ENCODE measurements at places on chromosomes 5 and 9. TPM values are rescaled to one million over a fixed set of nuclear protein-coding genes. Genes with fewer than 3 reads are reported as not detected.
A peak's percentile ranks its signal among the peaks of the same experiment; 100 is the strongest.

DNA sequence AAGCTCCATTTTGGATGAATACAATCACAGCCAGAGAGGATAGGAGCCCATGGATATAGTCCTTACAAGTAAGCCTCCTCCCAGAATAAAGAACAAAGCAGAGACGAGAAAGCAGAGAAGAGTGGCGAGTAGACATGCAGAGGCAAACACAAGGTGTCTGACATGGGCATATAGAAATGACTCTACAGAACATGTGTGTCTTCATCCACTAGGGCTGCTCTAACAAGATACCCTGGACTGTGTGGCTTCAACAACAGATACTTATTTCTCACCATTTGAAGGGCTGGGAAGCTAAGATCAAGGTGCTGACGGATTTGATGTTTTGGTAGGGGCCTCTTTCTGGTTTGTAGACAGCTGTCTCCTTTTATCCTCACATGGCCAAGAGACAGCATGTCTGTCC, 32.3 kb upstream of the FER start:
- H3K27me3 ChIP-seq = no peaks in the 10 kb centered on the region
- H3K27ac ChIP-seq = no peak overlapping the region
- DNase-seq = no peak
- no peaks in the 10 kb centered on the region for H3K4me1 ChIP-seq
- no peaks in the 10 kb centered on the region for H3K36me3 ChIP-seq
- H3K4me3 ChIP-seq = no peak overlapping the region

DNA sequence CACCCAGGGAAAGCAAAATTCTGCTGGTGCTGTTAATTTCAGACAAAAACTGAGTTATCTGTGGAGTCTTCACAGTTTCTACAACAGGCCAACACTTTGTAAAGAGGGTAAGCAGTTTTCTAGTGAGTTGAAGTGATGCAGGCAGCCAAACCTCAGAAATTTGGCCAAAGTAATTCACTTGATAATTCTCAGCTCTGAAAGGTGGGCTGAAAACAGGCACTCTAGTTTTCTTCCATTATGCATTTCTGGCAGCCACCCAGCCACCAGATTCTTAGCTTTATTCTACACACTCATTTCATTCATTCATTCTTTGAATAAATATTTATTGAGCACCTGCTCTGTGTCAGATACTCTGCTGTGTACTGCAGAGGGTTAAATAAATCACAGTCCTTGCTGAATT, 184.2 kb downstream of the RAB3C start:
- peaks cover 9% of the 10 kb centered on the region for H3K4me1 ChIP-seq
- DNase-seq = no peak
- H3K27me3 ChIP-seq = no peaks in the 10 kb centered on the region
- no peak overlapping the region for H3K27ac ChIP-seq

DNA sequence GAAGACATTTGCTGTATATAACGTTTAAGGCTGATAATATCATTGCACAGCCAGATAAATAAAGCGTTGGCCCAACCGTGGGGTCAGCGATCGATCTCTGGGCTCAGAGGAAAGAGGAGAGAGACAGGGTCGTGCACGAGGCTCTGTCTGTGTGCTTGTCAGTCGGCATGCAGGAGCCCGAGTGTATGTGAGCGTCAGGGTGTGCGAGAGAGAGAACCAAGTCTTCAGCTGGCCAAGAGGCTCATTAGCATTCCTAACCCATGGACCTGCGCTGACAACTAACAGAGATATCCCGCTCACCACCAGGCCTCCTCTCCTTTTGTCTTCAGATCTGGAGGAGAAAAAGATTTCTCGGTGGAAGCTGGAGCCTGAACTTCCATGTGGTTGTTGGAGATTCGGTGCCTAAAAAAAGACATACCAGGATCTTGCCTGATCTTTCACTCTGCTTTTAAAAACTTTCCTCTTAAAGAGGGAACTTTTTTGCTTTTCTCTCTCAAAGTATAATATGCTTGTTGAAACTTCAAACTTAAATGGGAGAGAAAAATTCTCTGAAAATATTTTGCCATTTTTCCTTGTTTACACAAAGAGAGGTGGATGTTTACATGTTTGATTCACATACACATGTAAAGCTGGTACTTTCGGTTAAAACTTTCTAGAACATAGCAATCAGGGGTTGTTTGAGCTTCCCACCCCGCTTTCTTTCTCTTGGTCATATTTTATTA, 16.5 kb downstream of the NR2F1 start:
- H3K27ac ChIP-seq = no peak overlapping the region
- peaks cover 5% of the 10 kb centered on the region for H3K4me1 ChIP-seq
- DNase-seq = no peak
- H3K36me3 ChIP-seq = peaks cover 4% of the 10 kb centered on the region
- peaks cover 33% of the 10 kb centered on the region for H3K27me3 ChIP-seq

- no peaks in the 10 kb centered on the region for H3K36me3 ChIP-seq
- H3K4me3 ChIP-seq = no peak overlapping the region
- no peaks in the 10 kb centered on the region for H3K27me3 ChIP-seq
- H3K27ac ChIP-seq = no peak overlapping the region
- no peaks in the 10 kb centered on the region for H3K4me1 ChIP-seq
- DNase-seq = no peak
Observed at GRCh38 chr9:113556877-113557593, 93.5 kb downstream of the RGS3 start.

GRCh38 chr5:138639326-138639725, 64.1 kb upstream of the HSPA9 start:
- H3K36me3 ChIP-seq = no peaks in the 10 kb centered on the region
- H3K4me3 ChIP-seq = no peak overlapping the region

DNA sequence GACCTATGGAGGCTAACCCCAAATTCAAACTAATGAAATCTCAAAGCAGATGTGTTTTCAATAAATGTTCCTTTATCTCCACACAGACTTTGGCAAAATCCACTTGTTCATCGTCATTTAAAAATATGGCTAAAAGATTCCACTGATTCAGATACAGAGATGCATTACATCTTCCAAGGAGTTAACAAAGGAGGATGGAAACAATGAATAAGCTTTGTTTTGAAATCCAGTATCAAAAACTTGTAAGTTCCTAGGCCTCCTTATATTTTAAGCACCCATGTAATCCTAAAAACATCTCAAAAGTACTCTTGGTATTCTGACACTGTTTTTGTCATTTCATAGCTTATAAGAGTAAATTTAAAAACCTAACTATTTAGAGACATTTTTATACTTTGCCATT, 345.6 kb upstream of the ACTBL2 start:
- no peaks in the 10 kb centered on the region for H3K4me1 ChIP-seq
- no peak overlapping the region for H3K4me3 ChIP-seq
- DNase-seq = no peak
- H3K36me3 ChIP-seq = no peaks in the 10 kb centered on the region
- no peaks in the 10 kb centered on the region for H3K27me3 ChIP-seq
- no peak overlapping the region for H3K27ac ChIP-seq

DNA sequence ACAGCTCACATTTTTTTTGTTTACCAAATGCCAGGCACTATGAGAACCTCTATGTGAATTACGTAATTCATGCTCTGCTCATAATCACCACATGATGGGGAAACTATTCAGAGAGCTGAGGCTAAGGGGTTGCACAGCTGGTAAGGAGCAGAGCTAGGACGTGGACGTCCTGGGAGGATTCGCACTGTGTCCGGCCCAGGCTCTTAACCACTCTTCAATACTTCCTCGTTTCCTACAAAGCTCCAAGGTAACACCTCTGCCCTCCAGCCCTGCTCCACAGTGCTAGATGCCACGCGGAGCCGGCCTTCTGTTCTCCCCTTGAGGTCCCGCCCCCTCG, 8.7 kb downstream of the PHF19 start:
- peak overlapping the region; percentile 62 for H3K4me3 ChIP-seq
- DNase-seq = no peak
- no peaks in the 10 kb centered on the region for H3K27me3 ChIP-seq
- H3K4me1 ChIP-seq = peaks cover 2% of the 10 kb centered on the region
- H3K36me3 ChIP-seq = peaks cover 1% of the 10 kb centered on the region

- no peaks in the 10 kb centered on the region for H3K36me3 ChIP-seq
- H3K4me3 ChIP-seq = no peak overlapping the region
- DNase-seq = no peak
- no peaks in the 10 kb centered on the region for H3K4me1 ChIP-seq
- no peaks in the 10 kb centered on the region for H3K27me3 ChIP-seq
Observed at GRCh38 chr9:73548201-73548600, 396.5 kb downstream of the ANXA1 start.

SLC45A2 gene
- total RNA-seq = 2.4 TPM

ATP6V1G1 gene
- 121 TPM for total RNA-seq

DNA sequence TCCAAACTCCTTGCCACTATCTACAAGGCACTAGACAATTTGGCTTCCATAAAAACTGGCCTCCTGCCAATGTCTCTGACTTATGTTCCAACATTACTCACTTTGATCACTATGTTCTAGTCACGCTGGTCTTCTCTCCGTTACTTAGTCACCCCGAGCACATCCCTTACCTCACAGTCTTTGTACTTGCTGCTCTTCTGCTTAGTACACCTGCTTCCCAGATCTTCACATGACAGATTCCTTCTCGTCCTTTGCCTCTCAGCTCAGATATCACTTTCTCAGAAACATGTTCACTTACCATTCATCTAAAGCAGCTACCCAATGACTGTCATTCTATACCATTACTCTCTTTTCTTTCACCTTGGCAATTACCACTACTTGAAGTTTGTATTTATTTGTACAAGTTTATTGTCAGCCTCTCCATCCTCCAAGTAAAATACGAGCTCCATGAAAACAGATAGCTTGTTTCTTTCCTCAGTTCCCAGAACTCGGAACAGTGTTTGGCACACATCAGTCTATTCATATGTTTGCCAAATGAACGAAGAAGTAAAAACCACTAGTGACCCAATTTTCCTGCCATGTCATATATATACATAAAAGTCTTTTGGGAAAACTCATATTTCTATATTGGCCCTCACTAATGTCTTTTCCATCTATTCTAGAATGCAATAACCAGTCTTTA, 5.9 kb upstream of the SLC22A5 start:
- no peak overlapping the region for H3K27ac ChIP-seq
- no peaks in the 10 kb centered on the region for H3K27me3 ChIP-seq
- DNase-seq = no peak

- H3K4me3 ChIP-seq = no peak overlapping the region
- DNase-seq = no peak
- H3K27ac ChIP-seq = no peak overlapping the region
- H3K27me3 ChIP-seq = peaks cover 67% of the 10 kb centered on the region
- H3K36me3 ChIP-seq = no peaks in the 10 kb centered on the region
- no peaks in the 10 kb centered on the region for H3K4me1 ChIP-seq
Observed at GRCh38 chr5:88380332-88380731, 111.7 kb upstream of the TMEM161B start.

DNA sequence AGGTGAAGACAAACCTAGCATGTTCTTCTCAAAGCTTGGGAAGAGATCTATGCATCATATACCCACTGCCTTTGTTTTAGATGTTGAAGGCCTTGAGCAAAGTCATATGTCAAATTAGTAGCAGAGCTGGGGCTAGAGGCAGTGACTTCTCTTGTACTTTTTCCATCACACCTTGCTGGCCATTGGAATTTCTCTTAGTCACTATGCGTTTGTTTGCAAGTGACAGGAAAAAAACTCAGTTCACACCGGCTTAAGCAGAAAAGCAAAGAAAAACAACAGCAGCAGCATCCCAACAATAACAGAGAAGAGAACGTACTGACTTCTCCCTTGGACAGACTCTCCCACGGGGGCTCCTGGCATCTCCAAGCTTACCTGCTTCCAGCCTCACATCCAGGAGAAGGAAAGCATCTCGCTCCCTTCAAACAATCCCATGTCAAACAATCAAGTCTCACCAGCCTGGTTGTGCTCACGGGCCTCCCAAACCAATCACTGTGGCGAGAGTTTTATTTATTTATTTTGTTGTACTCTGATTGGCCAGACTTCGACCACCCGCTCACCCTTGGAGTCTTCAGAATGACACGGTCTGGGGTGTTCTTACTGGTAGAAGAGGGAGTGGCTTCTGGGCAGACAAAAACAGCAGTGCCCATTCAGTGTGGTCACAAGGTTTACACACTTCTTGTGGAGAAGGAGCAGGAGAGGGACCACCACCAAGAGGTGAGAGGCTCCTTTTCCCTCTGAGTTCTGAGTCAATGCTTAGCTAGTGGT, 83.8 kb upstream of the STC2 start:
- no peaks in the 10 kb centered on the region for H3K4me1 ChIP-seq
- no peaks in the 10 kb centered on the region for H3K27me3 ChIP-seq
- H3K4me3 ChIP-seq = no peak overlapping the region
- H3K36me3 ChIP-seq = no peaks in the 10 kb centered on the region
- DNase-seq = no peak

DNA sequence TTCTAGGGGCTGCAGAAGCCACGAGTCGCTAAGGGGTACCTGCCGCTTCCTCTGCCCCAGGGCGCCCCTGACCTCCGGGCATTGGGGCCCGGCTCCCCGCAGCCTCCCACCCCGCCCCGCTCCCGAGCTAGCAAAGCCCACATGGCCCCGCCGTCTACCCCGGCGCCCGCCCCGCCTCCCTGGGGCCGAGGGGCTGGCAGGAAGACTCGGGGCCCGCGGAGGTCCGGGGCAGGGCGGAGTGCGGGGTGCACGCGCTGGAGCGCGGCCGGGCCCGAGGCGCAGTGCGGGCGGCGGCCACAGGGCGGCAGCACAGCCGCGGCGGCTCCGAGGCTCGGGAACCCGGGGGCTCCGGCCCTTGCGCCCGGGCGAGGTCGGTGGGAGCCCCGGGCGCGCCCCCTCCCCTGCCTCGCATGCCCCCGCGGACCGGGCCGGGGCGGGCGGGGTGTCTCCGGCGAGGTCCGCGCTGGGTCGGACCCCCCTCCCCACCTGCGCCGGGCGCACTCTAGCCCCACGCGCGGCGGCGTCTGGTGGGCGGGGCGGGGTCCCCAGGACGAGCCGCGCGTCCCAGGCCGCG, 6.7 kb downstream of the NRARP start:
- H3K27ac ChIP-seq = peak overlapping the region; percentile 85
- no peaks in the 10 kb centered on the region for H3K36me3 ChIP-seq
- peaks cover 3% of the 10 kb centered on the region for H3K27me3 ChIP-seq
- DNase-seq = no peak
- H3K4me3 ChIP-seq = peak overlapping the region; percentile 35
- H3K4me1 ChIP-seq = peaks cover 39% of the 10 kb centered on the region

DNA sequence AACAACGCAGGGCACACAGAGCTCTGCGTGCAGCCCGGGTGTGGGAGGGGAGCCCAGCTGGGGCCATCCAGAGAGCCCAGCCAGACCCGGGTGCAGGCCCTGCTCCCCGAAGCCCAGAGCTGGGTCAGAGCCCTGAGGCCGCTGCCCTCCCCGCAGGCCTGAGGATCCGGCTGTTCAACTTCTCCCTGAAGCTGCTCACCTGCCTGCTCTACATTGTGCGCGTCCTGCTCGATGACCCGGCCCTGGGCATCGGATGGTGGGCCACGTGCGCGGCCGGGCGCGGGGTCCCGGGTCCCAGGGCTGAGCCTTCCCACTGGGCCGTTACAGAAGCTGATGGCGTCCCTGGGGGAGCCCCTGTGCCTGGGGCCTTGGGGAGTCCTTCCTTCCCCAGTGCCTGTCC, 48.8 kb downstream of the KCNT1 start:
- no peaks in the 10 kb centered on the region for H3K36me3 ChIP-seq
- DNase-seq = no peak
- no peak overlapping the region for H3K27ac ChIP-seq
- H3K4me1 ChIP-seq = no peaks in the 10 kb centered on the region
- no peak overlapping the region for H3K4me3 ChIP-seq

DNA sequence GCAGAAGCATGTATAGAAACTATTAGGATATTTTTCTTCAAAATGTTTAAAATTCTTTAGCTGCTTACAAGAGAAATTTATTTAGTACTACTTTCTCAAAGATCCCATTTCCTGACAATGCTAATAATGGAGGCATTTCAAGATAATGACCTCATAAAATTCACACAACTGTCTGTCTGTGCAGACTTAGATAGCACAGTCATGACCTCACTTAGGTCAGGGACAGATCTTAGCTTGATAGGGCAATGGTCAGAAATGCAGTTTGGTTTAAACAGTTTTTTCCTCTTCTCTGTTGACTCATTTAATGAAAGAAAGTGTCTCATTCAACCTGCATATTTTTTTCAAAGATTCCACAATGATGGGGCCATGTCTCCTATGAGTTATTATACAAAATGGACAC, 128.4 kb downstream of the GRIA1 start:
- H3K27me3 ChIP-seq = peaks cover under 1% of the 10 kb centered on the region
- H3K27ac ChIP-seq = no peak overlapping the region
- no peak overlapping the region for H3K4me3 ChIP-seq
- no peaks in the 10 kb centered on the region for H3K4me1 ChIP-seq
- no peaks in the 10 kb centered on the region for H3K36me3 ChIP-seq
